ENCODE measurements at places on chromosomes 4 and X. TPM values are rescaled to one million over a fixed set of nuclear protein-coding genes. Genes with fewer than 3 reads are reported as not detected.

Gene SYAP1
- 50.1 TPM for total RNA-seq

Gene FAM133A
- total RNA-seq, result 20.3 TPM

Gene TKTL2
- not detected for total RNA-seq

- DNase-seq, result no peak
Observed at GRCh38 chr4:86717651-86718050, 123.5 kb downstream of the PTPN13 start.

DNA sequence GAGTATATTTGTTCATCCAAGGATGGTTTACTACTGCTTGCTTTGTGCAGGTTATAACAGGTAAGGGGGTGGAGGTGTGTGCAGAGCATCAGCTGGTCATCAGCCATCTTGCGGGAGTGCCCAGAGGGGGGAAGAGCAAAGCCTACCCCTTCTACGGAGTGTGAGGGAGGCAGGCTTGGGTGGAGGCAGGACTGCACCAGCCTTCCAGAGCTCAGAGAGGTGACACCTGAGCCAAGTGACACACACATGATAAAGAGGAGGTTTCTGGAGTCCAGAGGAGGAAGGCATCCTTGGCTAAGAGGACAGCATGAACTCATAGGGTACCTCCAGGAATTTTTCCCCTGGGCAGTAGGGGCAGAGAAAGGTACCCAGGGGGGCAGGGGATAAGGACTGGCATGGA is 126.6 kb downstream of the TBL1X start:
- no peak for DNase-seq

Gene LRAT
- not detected for total RNA-seq

DNA sequence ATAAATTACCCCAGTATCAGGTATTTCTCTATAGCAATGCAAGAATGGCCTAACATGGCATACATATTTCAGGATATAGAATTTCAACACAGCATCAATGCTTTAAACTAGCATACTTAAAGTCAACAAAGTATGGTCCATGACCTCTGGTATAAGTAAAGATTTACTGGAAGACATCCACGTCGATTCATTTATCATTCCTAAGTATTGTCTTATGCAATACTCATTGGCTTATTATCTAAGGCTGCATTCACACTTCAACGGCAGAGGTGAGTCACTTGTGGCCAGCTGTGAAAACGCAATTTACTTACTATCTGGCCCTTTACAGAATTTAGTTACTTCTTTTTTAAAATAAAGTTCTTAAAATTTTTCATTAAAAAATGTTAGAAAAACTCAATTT is 42.6 kb downstream of the ADGRA3 start:
- peak; percentile 41 for DNase-seq

Gene PJA1
- 32.1 TPM for total RNA-seq

Gene PHEX
- 0.36 TPM for total RNA-seq

Gene CLDN22
- not detected for total RNA-seq

Gene LRIT3
- total RNA-seq, result not detected

GRCh38 chr4:8279321-8280157 is 10.0 kb downstream of the HTRA3 start:
- DNase-seq, result no peak

DNA sequence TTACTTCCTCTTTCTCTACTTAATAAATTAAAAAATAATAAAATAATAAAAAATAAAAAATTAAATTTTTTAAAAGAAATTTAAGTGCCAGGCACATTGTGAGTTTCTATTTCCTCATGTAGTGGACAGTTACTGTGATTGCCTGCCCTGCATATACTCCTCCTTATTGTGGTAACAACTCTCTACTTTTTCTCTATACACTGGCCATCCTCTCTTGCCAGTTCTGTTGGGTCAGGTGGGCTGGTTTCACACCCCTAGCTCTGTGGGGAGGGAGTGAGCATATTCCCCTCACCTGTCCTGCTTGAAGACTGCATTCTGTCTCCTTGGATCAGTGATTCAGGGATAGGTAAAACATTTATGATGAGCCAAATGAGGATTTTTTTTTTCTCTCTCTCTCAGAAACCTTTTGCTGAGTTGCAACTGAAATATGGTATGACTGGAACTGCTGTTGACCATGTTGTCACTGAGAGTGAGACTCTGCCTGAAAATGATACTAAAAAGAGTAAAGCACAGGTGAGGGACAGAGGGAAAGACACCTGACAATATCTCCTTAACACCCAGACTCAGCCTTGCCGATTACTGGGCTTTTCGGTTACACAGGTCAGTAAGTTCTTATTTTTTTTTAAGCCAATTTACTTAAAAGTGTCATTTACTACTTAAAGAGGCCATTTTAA is 37.2 kb downstream of the CXXC4 start:
- no peak for DNase-seq

Gene TREX2
- total RNA-seq, result 0.62 TPM

GRCh38 chr4:176964116-176964691 is 171.5 kb upstream of the VEGFC start:
- DNase-seq, result peak; percentile 13

DNA sequence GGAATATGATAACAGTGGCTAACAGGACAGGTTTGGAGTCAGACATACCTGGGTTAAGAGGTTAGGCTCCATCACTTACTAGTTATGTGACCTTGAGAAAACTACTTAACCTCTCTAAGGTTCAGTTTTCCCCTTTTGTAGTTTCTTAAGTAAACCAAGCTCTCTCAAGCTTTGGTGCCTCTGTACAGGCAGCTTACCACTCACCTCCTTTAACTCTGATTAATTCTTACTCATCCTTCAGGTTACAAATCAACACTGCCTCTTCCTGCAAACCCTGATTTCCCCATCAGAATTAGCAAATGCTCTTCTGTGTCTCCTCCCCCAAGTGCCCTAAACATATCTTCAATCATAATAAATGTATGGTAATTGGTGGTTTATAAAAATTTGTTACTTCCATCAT is 3.5 kb upstream of the SERTM2 start:
- no peak for DNase-seq

Gene RBM46
- not detected for total RNA-seq

DNA sequence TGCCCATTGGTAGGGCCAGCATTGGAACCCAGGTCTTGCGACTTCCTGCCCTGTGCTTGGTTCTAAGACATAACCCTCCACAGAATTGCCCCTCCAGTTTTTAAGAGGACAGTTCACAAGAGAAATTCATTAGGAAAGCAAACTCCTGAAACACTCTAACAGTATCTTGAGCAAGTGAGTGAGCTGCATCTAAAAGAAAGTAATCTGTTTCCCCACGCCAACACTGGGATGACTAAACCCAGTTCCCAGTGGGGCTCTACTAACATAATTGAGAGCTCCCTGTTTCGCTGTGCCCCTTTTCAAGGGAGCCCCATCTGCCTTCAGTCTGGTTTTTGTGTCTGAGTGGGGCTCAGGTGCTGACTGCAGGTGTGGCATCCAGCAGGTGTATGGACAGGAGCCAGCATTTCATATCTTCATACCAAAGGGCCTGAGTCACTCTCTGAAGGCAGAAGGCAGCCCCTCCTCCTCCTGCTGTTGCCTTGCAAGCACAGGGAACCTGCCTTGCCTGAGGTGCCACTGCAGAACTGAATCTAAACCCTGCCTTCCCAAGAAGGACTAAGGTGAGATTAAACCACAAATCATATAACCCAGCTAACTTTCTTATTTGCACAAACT is 8.0 kb downstream of the AMOT start:
- no peak for DNase-seq

- DNase-seq, result peak; percentile 78
Observed at GRCh38 chr4:138259824-138260223, 17.7 kb upstream of the SLC7A11 start.

DNA sequence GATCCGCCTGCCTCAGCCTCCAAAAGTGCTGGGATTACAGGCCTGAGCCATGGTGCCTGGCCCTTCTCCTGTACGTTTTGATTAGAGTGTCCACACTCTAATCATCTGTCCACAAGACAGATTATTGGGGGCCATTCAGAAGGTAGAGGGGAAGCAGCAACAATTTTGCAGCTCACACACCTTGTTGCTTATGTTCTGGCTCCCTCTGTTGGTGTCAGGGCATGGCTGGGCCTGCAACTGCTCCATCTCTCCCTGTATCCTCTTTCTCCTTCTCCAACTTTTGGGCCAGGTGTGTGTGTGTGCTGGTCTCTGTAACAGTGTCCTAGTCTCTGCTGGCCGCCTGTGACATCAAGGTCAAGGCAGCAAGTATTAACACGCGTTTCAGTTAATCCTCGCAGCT is 125.5 kb upstream of the MBNL3 start:
- DNase-seq, result no peak

Gene RAB39B
- total RNA-seq, result 5.5 TPM

Gene TCEAL3
- 16.9 TPM for total RNA-seq

DNA sequence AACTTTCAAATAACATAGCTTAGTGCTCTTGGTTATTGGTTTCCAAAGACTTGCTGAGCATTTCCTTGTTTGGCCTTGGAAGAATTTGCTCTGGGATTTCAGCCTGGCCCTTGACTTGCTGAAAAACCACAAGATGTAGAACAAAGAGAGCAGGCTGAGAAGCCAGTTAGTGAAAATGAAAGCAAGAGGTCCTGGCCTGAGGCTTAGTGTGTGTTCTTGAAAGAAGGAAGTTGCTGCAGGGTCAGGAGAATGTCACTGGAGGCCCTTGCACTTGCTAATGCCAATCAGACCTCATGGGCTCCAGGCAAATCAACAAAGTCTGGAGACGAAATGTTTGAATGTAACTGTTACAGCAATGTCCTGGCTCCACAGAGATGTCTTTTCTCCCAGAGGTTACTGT is 79.4 kb downstream of the SYNPO2 start:
- DNase-seq, result peak; percentile 57

GRCh38 chr4:1554876-1555265 is 129.2 kb downstream of the FAM53A start:
- no peak for DNase-seq

- DNase-seq, result no peak
Observed at GRCh38 chrX:47927212-47927611, 76.6 kb downstream of the ZNF182 start.

DNA sequence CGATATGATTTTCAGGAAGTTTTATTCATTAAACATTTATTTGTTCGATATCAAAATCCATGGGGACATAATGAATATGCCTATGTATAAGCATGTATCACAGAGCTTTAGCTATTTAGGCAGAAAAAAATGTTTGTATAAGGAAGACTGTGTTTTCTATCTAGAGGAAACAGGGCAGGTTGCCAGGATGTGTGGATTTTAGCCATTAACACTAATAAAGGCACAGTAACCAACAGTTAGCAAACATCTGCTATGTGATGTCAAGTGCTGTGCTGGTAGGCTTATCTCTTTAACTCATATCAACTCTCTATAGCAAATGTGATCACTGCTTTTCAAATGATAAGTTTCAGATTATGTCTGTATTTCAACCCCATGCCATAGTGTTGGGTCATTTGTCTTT is 708.9 kb upstream of the HS3ST1 start:
- DNase-seq, result no peak

Gene TMEM154
- total RNA-seq, result 72.2 TPM

DNA sequence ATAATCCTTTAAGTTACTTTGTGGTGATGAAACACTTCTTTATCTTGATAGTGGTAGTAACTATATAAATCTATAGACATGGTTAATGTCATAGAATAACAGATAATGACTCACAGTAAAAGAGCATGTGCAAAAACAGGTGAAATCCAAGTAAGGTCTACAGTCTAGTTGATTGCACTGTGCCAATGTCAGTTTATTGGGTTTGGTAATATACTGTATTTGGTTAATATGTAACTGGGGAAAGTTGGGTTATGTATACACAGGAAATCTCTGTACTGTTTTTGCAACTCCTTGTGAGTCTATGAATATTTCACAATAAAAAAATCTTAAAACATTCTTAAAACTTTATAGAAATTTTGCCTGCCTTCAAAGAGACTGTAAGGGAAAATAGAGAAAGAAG is 1067.6 kb upstream of the FTHL17 start:
- no peak for DNase-seq

GRCh38 chr4:83876047-83876446 is 340.1 kb downstream of the GPAT3 start:
- no peak for DNase-seq

- no peak for DNase-seq
Observed at GRCh38 chrX:133365871-133366611, 49.2 kb downstream of the GPC4 start.

DNA sequence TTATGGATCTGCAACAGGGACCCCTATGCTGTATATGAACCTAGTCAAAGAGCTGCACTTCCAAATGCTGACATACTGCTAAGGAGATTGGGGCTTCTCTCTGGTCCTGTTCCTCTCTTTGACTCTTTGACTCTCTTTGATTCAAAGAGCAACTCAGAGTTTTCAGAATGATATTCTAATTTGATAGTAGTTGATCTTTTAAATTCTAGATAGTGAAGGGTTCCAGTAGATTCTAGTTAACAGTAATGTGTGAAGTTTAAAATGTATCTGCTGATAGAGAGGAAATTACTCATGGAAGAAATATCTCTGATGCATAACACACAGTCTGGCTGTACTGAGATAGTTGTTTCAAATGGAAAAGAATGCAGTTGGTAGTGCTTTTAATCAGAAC is 239.1 kb downstream of the RASL11B start:
- peak; percentile 70 for DNase-seq

DNA sequence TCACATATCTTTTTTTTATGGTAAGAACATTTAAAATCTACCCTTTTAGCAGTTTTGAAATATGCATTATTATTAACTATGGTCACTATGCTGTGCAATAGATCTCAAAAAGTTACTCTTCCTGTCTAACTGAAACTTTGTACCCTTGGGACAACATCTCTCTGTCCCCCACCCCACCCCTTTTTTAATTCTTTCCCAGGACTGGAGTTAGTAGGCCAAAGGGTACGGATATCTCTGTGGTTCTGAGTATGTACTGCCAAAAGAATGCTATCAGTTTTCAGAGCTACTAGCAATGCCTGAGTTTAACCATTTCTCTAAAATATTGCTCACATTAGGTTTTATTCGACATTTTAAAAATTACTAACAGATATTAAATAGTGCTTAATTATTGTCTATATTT is 4.7 kb upstream of the FAM241A start:
- no peak for DNase-seq

Gene CCDC110
- total RNA-seq, result 2.3 TPM

DNA sequence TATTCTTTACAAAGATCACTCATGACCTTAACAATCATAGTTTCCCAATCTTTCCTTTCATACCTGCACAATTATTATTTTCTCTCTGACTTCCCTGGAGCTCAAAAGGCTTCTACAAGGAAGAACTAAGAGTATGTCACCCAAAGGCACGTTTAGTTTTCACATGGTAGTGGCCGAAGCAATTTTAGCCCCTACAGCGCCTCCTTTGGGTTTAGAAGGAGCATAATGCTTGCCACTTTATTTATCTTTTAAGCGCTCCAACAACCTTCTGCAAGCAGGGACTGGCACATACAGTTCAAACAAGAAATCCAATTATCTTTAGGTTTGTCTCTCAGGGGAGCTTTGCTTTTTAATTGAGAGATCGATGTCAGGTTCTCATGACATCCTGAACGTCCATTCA is 42.0 kb upstream of the IGSF1 start:
- DNase-seq, result no peak

All from A172 (cell line).